ENCODE measurements at places on chromosomes 7 and 10.

- DNase-seq, result no peak
These were observed 97.1 kb upstream of the ARID5B start for GRCh38 chr10:61804414-61804813.

- no peak for DNase-seq
These were observed 6.7 kb upstream of the LRGUK start for GRCh38 chr7:134120405-134120804.

GRCh38 chr7:50309721-50310120 is 5.2 kb downstream of the IKZF1 start:
- DNase-seq, result no peak

- DNase-seq, result no peak
These were observed 29.7 kb downstream of the PARP12 start for GRCh38 chr7:140033036-140033435.

DNA sequence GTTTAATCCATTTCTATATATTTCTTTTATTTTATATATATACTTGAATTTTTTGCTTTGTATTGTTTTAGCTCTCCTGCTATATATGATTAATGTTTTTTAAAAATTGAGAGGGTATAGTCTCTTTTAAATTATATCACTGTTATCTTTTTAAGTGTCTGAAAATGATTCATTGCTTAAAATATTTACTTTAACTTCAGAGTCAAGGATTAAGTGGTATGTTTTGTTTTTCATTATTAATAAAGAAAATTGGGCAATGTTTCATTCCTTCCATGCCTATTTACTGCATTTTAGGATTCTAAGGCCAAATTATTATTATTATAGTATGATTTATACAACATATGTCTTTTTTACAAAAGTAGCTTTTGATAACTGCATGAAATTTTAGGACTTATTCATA is 67.2 kb upstream of the THSD7A start:
- no peak for DNase-seq

GRCh38 chr7:67918158-67918557 is 921.5 kb downstream of the TYW1 start:
- no peak for DNase-seq

DNA sequence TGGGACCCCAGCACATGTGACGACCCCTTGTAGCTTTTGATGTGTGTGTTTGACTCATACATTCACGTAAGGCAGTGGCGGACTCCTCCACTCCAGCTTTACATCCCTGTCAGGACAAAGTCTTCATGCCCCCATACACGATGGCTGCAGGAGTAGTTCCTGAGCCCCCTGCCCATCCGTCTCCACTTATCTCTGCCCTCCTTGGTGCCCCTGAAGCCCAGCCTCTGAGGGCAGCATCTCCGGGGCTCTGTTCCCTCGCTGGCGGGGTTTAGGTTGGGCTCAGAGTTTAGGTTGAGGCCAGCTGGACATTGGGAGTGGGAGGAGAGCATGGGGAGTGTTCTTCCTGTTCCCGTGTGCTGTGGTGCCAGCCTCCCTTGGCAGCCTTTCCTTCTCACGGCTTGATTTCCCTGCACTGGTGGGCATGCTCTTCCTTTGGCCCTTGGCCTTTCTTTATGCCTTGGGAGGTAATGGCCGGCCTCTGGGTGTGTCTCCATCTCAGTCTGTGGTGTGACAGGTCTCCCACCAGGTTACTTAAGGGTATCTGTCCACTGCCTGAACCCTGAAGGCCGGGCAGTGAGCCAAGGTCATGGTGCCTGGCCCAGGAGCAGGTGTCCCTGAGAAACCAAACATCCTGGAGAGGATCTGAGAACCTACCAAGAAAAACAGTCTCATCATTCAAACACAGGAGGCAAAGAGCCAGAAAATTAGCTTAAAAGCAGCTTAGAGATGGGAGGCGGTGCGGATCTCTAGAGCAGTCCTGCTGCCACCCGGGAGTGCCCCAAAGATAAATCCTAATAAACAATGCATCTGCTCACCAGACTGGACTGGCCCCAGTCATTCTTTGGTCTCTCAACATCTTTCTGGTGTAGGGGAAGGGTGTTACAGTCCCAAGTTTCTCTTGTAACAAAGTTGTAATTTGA is 85.5 kb downstream of the GLRX3 start:
- DNase-seq, result no peak

- no peak for DNase-seq
These were observed 74.3 kb downstream of the SEMA3E start for GRCh38 chr7:83574616-83575015.

GRCh38 chr7:92808006-92808405 is 28.4 kb downstream of the CDK6 start:
- DNase-seq, result no peak

DNA sequence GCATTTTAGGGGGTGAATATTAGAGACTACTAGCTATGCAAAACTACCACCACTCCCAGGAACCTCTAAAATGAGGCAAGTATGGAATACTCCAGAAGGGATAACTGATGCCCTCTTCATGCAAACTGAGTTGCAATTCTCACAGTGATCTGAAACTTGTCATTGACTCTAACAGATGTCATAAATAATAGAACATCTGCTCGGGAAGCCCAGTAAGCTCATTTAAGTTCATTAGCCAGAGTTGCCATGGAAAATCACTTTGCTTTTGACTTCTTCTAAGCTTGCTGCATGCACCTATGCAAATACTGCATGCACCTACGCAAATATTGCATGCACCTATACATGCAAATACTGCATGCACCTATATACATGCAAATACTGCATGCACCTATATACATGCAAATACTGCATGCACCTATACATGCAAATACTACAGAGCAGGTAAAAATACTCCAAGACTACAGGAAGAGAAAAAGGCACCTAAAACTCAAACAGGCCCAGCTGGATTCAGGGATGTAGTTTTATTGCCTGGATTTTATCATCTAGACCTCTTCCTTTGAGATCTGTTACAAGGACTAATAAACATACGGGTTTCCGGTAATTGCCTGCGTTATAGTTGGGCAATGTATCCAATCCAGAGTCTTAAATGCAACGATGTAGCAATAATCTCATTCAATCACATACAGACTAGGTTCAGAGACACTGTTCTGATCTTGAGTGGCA is 1061.1 kb upstream of the AUTS2 start:
- no peak for DNase-seq

DNA sequence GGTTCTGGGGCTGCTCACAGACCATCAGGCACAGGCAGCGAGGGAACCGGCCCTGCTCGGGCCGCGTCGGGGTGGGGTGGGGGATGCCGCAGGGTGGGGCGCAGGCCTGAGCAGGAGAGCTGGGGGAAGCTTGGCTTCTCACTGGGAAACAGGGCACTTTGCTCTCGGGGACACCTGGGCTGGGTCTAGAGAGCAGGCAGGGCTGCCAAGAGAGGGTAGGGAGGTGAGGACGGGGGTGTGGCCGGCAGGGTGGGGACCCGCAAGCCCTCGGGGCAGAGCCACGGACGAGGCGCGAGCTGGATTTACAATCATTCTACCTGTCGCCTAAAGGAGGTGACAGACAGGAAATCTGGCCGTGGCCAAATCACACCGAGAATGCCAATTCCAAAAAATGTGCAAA is 11.1 kb downstream of the INTS1 start:
- DNase-seq, result no peak

DNA sequence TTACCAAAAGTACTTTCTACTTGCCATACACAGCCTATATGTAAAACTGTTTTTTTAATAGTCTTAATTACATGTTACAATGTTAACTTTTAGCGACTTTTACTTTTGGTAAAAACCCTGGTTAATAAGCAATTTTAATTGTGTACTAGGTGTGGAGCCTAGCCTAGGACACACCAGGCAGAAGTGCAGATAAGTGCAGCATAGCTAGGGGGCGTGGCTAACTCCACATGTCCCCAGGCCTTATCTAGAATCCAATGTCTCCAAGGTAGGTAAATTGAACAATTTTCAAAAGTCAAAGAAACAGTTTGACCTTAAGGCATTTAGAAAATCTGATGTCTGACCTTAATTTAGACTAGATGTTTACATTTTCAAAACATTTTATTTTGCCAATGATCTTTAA is 858.7 kb downstream of the CCSER2 start:
- no peak for DNase-seq

DNA sequence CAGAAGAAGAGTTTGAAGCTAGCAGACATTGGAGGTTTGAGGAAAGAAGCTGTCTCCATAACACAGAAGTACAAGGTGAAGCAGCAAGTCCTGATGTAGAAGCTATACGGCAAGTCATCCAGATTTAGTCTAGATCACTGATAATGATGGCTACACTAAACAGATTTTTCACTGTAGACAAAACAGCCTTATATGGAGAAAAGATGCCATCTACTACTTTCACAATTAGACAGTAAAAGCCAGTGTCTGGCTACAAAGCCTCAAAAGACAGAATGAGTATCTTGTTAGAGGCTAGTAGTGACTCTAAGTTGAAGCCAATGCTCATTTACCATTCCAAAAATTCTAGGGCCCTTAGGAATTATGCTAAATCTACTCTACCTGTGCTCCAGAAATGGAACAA is 85.1 kb downstream of the SNX13 start:
- DNase-seq, result no peak

- no peak for DNase-seq
These were observed 38.5 kb upstream of the LRRC17 start for GRCh38 chr7:102874166-102874829.

- no peak for DNase-seq
These were observed 4.5 kb upstream of the NKX6-2 start for GRCh38 chr10:132790470-132790869.

GRCh38 chr7:21965291-21965690 is 19.6 kb upstream of the CDCA7L start:
- DNase-seq, result no peak

- no peak for DNase-seq
These were observed 152.4 kb downstream of the DGKI start for GRCh38 chr7:137694405-137694804.

- no peak for DNase-seq
These were observed 659.9 kb downstream of the SDK1 start for GRCh38 chr7:3960942-3961341.

- no peak for DNase-seq
These were observed 503.6 kb upstream of the MGMT start for GRCh38 chr10:128963211-128964099.

- DNase-seq, result no peak
These were observed 752.0 kb downstream of the GRID1 start for GRCh38 chr10:85614566-85614965.

DNA sequence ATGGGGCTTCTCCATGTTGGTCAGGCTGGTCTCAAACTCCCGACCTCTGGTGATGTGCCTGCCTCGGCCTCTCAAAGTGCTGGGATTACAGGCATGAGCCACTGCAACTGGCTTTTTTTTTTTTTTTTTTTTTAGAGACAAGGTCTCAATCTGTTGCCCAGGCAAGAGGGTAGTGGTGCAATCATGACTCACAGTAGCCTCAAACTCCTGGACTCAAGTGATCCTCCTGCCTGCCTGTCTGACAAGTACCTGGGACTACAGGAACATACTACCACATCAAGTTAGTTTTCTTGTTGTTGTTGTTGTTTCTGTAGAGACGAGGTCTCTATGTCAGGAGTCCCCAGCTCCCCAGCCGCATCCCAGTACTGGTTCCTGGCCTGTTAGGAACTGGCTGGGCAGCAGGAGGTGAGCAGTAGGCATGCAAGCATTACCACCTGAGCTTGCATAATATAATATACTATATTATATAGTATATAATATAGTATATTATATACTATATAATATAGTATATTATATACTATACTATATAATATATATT is 55.7 kb downstream of the TPK1 start:
- DNase-seq, result no peak

DNA sequence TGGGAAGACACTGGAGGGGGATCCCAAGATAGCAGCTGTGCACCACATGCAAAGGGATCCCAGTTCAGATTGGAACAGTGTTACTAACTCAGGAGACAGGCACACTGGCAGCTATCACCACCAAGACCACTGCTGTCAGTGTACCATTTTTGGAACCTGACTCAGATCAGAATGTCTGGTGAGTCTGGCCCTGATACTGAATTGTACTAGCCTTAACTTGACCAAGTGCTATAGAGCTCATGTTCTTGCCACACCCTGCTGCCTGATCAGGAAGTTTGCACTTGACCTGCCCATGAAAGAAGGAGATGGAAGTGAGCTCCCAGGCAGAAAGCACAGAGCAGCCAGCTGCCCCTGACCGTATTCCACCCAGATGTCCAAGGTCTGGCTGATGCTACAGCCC is 4.8 kb upstream of the PRRT4 start:
- DNase-seq, result no peak

- no peak for DNase-seq
These were observed 62.1 kb downstream of the OR13A1 start for GRCh38 chr10:45253183-45253914.

DNA sequence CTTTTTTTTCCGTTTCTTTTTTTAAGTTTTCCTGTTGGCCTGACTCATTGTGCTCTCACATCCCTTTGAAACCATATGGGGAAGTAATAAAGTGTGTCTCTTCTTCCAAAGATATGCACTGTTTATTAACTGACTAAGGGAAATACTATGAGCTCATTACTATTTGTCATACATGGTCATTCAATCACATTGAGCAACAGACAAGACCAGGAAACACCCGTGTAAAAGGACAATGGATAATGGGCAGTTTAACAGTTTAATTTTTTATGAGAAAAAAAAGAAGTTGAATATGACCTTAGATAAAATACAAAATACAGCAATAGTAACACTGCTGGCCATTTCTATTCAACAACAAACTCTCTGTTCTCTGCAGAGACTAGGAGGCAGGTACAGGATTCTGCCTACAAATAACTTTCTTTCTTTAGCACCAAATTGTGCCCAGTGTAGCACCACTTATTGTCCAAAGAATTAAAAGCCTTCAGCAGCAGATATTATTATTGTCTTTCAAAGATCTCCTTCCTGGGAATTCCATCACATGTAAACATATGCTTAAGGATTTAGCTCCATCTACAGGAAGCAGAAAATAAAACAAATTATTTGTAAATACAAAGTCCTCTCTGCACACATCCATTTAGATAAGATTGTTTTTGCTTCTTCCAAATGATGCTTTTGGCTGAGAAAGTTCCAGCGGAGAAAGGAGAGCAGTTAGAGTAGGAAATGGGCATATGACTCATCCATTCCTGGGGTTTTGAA is 55.0 kb upstream of the AKR1E2 start:
- DNase-seq, result no peak

- DNase-seq, result no peak
These were observed 396.1 kb upstream of the KLF6 start for GRCh38 chr10:4181081-4181480.

DNA sequence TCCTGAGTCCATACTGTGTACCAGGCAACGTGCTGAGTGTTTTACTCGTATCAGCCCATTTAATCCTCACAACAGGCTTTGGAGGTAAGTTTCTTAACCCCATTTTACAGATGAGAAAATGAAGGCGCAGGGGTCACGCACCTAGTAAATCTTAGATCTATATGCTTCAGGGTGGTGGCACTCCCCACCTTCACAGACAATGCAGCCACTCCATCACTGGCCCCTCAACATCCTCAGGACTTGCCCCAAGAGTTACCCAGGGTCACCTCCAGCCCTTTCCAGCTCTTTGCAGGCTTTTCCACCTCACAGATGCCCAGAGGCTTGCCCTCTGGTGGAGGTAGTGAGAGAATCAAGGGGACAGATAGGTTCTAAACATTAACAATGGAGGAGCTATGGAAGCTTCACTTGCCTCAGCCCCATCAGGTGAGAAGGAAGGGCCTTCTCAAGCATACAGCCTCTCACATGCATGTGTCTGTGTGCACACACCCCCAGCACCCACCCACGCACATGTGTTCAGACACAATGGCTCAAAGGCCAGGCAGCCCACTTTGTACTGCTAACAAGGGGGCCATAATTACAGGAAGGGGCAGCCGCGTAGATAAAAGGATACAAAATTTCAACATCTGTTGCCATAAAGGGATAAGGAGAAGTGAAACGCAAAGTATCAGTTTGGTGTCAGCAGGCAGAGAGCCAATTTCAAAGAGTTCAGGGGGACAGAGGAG is 29.1 kb downstream of the DPCD start:
- DNase-seq, result no peak

- DNase-seq, result no peak
These were observed 14.7 kb downstream of the FKBP6 start for GRCh38 chr7:73342645-73343044.
